ENCODE measurements at places on chromosomes 16 and 17.

GRCh38 chr16:8957063-8957397 is 6.7 kb downstream of the USP7 start:
- DNase-seq, result no peak

- DNase-seq, result no peak
Measured at GRCh38 chr16:54996186-54996585, 65.5 kb downstream of the IRX5 start.

GRCh38 chr17:50715471-50715870 is 3.9 kb upstream of the LUC7L3 start:
- no peak for DNase-seq

DNA sequence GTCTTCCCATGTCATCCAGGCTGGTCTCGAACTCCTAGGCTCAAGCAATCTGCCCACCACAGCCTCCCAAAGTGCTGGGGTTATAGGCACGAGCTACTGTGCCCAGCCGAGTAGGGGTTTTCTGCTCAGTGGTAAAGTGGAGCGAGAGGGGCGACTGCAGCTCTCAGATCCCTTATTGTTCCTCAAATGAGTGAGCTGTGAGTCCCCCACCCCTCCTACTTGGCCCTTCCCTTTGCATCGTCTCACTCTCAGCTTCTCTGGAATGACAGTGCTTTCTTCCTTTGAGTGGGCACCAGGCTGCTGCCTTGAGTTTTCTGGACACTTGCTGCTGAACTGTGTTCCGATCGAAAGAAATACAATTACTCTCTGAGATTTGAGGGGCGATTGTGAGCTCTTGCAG is 63.5 kb downstream of the MSI2 start:
- no peak for DNase-seq

DNA sequence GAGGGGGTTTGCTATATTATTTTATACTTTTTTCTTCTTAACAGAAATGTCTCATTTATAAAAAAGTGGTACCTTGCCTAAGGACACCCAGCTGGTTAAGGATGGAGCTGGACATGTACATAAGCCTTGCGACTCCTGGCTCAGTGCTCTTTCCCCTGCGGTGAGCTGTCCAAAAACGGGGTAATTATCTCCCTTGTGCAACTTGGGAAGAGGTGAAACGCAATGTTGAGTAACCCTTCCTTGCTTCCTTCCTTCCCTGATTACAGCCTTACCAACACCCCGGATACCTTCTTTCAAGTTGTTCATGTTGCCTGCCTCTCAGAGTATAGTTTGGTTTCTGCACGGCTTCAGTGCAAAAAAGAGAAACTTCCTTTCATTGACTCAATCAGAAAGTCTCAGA is 94.1 kb upstream of the XYLT1 start:
- DNase-seq, result no peak
